ENCODE measurements at places on chromosomes 7 and 10.

- DNase-seq, result no peak
Observed at GRCh38 chr10:126516515-126516914, 128.2 kb upstream of the ADAM12 start.

DNA sequence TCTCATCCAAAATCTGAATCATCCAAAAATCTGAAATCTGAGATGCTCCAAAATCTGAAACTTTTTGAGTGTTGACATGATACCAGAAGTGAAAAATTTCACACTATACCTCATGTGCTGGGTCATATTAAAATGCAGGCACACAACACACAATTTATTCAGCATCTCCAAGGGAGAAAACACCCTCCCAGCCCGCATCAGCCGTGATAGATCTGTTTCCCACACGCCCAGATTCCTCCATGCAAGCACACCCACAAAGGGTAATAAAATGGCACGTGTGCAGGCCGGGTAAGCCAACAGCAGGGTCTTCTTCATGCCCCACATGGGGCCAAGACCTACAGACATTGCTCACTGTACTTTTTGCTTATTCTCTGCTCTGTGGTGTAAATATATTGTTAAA is 173.1 kb upstream of the FERD3L start:
- no peak for DNase-seq

- DNase-seq, result no peak
Observed at GRCh38 chr10:61791216-61791615, 110.3 kb upstream of the ARID5B start.

GRCh38 chr10:132471484-132471883 is 66.1 kb upstream of the INPP5A start:
- no peak for DNase-seq

DNA sequence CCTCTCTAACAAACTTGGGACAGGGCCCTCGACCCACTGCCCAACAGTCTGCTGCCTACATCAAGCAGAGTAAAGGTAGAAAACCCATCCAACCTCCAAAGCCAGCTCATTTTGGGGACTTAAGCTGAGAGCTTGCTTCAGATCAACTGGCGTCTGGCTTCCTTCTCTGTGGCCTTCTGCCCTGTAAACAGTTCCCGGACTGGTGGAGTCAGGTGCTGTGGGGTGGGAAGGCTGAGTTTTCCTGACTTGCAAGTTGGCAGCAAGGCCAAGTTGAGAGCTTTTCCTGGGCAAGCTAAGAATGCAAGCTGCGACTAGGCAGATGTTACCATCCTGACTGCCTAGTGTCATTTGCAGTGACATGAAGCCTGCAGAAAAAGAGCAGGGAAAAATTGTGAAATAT is 3.7 kb downstream of the GALNT17 start:
- no peak for DNase-seq

- DNase-seq, result no peak
Observed at GRCh38 chr10:33288127-33288526, 46.3 kb downstream of the NRP1 start.

Measured in NCI-H1417 (cell line).